MM.1S (cell line): ENCODE measurements at places on chromosomes 13 and 19.
A peak's percentile ranks its signal among the peaks of the same experiment; 100 is the strongest.

DNA sequence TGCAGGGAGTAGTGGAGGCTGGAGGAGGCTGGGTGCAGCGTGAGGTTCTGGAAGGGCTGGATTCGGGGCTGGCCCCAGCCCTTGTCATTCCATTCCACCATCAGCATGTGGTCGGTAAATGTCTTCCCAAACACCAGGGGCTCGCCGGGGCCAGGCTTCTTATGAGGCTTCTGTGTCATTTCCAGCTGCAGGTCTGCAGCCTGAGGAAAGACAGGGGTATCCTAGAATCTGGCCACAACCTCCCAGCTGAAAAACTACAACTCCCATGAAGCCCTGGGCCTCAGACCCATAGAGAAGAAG is 4.4 kb downstream of the BCAT2 start:
- peak; percentile 47 for DNase-seq

DNA sequence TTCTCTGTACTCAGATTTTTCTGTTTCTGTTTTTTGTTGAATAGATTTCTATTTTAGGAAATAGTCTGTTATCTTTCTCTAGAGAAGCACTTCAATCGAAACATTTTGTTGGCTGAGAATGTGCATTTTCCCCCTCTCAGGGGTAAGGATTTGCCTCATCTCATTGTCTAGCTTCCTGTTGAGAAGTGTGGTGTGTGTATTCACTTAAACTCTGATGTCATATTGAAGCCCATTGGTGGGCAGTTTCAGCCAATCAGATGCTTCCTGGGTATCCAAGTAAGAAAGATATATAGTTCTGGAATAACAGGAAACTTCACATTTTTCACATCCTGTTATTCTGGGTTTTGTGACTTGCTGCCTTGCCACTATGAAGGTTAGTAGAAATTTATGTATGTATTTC is 87.6 kb downstream of the ARHGEF7 start:
- peak; percentile 50 for DNase-seq

DNA sequence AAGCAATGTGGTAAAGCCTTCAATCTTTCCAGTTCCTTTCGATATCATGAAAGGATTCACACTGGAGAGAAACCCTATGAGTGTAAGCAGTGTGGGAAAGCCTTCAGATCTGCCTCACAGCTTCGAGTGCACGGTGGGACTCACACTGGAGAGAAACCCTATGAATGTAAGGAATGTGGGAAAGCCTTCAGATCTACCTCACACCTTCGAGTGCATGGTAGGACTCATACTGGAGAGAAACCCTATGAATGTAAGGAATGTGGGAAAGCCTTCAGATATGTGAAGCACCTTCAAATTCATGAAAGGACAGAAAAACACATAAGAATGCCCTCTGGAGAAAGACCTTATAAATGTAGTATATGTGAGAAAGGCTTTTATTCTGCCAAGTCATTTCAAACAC is 15.6 kb upstream of the ZNF763 start:
- no peak for DNase-seq

GRCh38 chr13:110593430-110594130 is 21.8 kb upstream of the NAXD start:
- DNase-seq, result peak; percentile 69

GRCh38 chr19:29590278-29590677 is 15.8 kb upstream of the POP4 start:
- no peak for DNase-seq

DNA sequence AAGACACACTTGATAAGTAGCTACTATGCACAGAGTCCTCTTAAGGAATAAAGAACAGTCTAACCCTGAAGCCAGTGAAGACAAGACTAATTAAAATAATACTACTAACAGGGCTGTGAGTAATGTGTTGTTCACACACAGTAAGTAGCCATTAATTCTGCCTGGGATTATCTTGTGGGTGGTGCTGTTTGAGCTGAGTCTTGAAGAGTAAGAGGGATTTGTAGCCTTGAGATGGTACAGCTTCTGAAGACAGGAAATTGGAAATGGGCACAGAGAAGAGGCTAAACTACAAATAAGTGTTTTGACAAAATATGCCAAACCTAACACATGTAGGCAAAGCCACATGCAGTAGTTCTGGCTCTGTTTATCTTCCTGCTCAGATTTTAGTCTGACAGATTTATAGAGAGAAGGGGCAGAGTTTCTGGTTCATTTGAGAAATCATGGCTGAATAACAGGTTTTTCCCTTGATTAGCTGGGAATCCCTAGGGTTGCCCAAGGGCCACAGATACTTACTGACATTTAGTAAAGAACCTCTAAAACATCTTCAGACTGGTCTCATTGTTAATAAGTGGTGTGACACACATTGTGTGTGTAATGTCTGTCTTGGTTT is 38.0 kb downstream of the ITGBL1 start:
- no peak for DNase-seq

GRCh38 chr19:8147582-8147978 is 1.8 kb downstream of the FBN3 start:
- no peak for DNase-seq

DNA sequence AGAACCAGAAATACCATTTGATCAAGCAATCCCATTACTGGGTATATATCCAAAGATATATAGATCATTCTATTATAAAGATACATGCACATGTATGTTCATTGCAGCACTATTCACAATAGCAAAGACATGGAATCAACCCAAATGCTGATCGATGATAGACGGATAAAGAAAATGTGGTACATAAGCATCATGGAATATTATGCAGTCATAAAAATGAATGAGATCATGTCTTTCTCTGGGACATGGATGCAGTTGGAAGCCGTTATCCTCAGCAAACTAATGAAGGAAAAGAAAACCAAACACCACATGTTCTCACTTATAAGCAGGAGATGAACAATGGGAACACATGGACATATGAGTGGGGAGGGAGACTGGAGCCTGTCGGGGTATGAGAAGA is 1540.9 kb upstream of the MIR17HG start:
- no peak for DNase-seq

DNA sequence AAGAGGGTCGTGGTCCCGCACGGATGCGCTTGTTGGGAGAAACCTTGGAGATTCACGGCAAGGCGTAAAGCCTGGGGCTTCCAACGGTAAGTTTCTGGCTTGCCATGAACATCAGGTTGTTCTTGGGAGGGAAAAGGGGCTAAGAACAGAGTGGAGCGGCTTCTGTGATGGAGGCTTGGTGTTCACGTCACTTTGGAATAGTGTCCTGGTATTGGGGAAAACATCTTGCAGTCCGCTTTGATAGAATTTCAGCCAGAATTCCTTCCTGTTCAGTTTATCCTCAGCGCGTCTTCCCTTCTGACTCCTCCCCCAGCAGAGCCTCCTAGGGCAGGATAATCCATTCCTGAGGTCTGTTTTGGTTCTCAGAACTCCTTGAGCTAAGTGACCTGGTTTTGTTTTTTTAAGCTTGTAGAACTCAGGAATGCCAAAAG is 2.0 kb downstream of the KCTD15 start:
- no peak for DNase-seq

DNA sequence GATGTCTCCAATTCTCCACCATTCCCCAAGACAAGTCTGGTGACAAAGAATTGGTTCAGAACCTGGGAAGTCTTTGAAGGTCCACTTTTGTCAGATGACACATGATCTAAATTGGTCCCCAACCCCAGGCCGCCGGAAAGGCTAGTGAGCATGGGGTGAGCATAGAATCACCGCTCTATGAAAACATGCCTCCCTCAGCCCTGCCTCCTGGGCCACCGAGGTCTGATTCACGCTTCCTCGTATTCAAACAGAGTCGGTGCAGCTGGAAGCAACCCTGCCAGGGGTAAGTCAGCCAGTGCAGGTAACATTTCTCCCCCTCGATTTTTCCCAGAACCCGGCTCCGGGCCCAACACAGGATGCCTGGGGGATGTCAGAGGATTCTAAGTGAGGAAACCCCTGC is 33.9 kb upstream of the KLF2 start:
- DNase-seq, result no peak

DNA sequence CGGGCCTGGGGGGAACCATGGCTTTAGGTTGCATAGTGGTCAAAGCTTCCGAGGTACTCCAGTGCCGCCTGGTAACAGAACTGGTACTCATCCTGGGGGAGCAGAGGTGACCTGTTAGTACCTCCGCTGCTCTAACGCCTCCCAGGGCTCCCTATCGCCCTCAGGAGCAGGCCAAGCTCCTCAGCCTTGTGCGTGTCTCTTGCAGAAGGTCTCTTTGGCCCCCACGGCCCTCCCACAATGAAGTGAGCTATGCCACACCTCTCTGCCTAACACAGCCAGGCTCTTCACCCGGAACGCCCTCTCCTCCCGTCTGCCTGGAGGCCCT is 133.9 kb downstream of the PTPRS start:
- no peak for DNase-seq

DNA sequence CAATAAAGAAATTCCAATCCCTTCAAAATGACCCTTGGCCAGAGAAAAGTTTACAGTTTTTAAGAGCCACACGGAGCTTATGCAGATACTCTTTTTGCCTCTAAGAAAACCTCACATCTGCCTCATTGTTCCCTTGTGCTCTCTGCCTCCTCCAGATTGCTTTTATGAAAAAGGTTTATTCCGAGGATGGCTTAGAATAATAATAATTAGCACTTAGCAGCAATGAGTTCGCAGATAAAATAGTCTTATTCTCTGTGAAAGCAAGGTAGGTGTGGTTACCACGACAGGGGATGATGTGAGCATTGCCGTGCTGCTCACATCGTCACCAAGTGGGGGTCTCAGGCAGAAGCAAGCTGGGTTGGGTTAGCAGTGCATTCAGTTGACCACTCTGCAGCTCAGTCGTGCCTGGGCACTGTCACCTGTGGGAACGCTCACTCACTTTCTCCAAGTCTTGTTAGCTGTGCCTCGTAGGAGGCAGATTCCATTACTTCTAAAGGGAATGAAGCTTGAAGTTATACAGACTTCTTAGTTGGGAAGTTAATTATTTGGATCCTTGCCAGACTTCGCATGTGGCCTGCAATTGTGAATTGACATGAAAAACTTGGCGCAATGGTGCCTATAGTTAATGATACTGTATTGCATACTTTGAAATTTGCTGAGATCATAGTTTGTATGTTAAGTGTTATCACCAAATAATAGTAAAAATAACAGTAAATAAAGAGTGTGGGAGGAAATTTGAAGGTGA is 157.2 kb downstream of the MYO16 start:
- DNase-seq, result no peak

DNA sequence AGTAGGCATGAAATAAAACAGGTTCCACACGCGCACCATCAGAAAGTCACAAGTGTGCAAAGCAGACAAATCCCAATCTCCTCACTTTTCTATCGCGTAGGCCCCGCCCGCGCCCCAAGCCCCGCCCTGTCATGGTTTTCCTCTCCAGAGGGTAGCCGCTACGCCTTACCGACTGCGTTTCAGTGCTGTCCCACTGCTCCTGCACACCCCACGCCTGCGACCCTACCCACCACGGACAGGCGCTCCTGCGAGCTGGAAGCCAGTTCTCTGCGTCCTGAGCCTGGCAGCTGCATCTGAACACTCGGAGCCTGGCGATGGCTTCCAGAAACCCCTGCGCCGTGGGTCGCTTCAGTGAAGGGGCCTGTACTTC is 379 bp upstream of the ZNF470 start:
- DNase-seq, result no peak

- DNase-seq, result no peak
These were observed 15.2 kb downstream of the PLEKHF1 start for GRCh38 chr19:29680447-29680846.

DNA sequence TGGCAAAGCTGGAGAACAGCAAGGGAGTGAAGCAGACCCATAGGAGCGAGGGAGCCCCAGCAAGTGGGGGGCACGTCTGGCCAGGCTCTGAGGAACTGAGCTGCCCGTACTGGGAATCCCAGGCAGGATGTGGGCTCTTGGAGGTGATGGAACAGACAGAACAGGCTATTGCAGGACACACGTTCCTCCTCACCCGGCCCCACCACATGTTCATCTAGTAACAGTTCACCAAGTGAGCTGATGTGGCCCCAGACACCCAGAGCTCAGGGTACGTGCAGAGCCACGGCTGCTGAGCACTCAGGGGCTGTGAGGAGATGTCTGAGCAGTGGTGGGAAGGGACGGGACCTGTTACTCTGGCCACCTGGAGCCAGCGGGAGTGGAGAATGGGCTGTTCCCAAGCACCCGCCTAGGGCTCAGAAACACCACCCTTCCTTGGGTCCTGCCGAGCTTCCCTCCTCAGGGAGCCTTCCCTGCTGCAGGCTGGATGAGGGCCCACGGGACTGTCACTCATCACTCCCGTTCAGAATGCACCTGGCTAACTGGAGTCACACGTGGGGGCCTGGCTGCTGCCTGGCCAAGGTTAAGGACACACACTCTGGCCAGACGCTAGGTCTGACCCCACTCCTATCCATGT is 18.4 kb downstream of the ELL start:
- no peak for DNase-seq
